ENCODE measurements at places on chromosomes 11 and 22.

DNA sequence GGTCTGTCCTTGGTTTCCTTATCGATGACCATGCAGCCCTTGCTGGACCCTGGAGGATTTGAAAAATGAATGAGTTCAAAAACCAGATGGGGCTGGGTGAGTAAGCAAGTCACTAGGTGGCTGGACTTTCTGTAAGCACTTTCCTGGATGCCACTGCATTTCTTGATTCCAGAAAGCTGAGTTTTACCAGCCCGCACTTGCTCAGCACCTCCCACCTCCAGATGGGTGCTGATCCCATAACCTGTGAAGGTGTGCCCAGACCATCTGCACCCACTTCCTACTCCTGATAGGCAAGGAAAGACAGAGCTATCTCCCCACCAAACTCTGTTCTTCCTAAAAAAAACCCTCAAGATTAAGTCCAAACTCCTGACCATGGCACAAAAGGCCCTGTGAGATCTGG lies 21.1 kb downstream of the ASCC2 start:
- H3K36me3 ChIP-seq: peaks cover 53% of the 10 kb centered on the region
- H3K27ac ChIP-seq: no peak overlapping the region
- no peak overlapping the region for H3K4me3 ChIP-seq
- H3K4me1 ChIP-seq: no peaks in the 10 kb centered on the region

GRCh38 chr11:72576661-72577060 lies 97.6 kb downstream of the PDE2A start:
- H3K4me3 ChIP-seq: no peak overlapping the region
- H3K4me1 ChIP-seq: no peaks in the 10 kb centered on the region
- no peak for DNase-seq
- H3K36me3 ChIP-seq: no peaks in the 10 kb centered on the region
- no peaks in the 10 kb centered on the region for H3K27me3 ChIP-seq

DNA sequence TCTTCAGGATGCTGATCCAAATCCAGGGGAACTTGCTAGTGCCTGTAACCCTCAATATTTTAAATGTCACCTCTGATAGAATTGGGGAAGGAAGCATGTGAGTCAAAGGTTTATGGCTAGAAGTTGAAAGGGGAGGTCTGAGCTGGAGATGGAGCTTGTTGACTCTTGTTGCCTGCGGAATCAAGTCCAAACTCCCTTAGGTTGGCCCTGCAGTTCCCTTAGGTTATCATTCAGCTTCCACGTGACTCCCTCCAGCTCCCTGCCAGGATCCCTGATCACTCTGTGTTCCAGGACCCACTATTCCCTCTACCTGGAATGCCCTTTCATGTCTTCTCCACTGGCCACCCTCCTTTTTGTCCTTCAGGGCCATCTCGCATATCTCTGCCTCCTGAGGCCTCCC lies 26.2 kb upstream of the LIPT2 start:
- DNase-seq: no peak
- no peaks in the 10 kb centered on the region for H3K4me1 ChIP-seq
- H3K27ac ChIP-seq: no peak overlapping the region
- no peaks in the 10 kb centered on the region for H3K27me3 ChIP-seq
- no peaks in the 10 kb centered on the region for H3K36me3 ChIP-seq

DNA sequence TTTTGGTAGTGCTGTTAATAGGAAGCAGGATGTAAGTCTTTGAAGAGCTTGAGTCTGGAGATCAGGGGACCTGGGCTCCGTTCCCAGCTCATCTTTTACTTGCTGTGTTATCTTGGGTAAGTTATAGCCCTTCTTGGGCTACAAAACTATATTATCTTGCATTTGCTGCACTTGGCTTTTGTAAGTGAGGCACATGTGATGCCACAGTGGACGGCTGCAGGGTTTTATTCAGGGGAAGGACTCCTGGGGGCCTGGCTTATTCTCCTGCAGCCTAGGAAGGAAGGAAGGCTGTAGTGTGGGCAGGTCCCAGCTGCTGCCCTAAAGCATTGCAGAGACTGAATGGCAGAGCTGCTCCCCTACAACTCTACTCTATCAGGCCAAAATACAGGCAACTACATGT lies 6.4 kb downstream of the CD82 start:
- no peak overlapping the region for H3K4me3 ChIP-seq
- H3K36me3 ChIP-seq: peaks cover 25% of the 10 kb centered on the region
- no peaks in the 10 kb centered on the region for H3K27me3 ChIP-seq
- no peak for DNase-seq

- H3K27me3 ChIP-seq: peaks cover 5% of the 10 kb centered on the region
- no peaks in the 10 kb centered on the region for H3K4me1 ChIP-seq
- no peak overlapping the region for H3K27ac ChIP-seq
- DNase-seq: no peak
- no peaks in the 10 kb centered on the region for H3K36me3 ChIP-seq
- H3K4me3 ChIP-seq: no peak overlapping the region
Measured at GRCh38 chr11:134719397-134719796, 307.4 kb upstream of the B3GAT1 start.

- no peak overlapping the region for H3K4me3 ChIP-seq
- H3K4me1 ChIP-seq: no peaks in the 10 kb centered on the region
- no peaks in the 10 kb centered on the region for H3K36me3 ChIP-seq
- H3K27me3 ChIP-seq: no peaks in the 10 kb centered on the region
- no peak for DNase-seq
Measured at GRCh38 chr22:47624252-47625012, 862.0 kb downstream of the TBC1D22A start.

- no peak overlapping the region for H3K4me3 ChIP-seq
- no peak overlapping the region for H3K27ac ChIP-seq
- H3K4me1 ChIP-seq: peaks cover 27% of the 10 kb centered on the region
- peaks cover 18% of the 10 kb centered on the region for H3K27me3 ChIP-seq
- H3K36me3 ChIP-seq: no peaks in the 10 kb centered on the region
Measured at GRCh38 chr11:46913484-46913883, 4.9 kb downstream of the LRP4 start.

GRCh38 chr11:93089474-93090102 lies 108.2 kb downstream of the SLC36A4 start:
- H3K27me3 ChIP-seq: peaks cover 2% of the 10 kb centered on the region
- DNase-seq: peak; percentile 3
- H3K4me3 ChIP-seq: no peak overlapping the region
- H3K27ac ChIP-seq: no peak overlapping the region
- H3K36me3 ChIP-seq: no peaks in the 10 kb centered on the region
- H3K4me1 ChIP-seq: no peaks in the 10 kb centered on the region

GRCh38 chr22:50665212-50665611 lies 7.4 kb upstream of the SHANK3 start:
- H3K27ac ChIP-seq: no peak overlapping the region
- H3K27me3 ChIP-seq: no peaks in the 10 kb centered on the region
- H3K36me3 ChIP-seq: no peaks in the 10 kb centered on the region
- H3K4me3 ChIP-seq: no peak overlapping the region
- no peak for DNase-seq

DNA sequence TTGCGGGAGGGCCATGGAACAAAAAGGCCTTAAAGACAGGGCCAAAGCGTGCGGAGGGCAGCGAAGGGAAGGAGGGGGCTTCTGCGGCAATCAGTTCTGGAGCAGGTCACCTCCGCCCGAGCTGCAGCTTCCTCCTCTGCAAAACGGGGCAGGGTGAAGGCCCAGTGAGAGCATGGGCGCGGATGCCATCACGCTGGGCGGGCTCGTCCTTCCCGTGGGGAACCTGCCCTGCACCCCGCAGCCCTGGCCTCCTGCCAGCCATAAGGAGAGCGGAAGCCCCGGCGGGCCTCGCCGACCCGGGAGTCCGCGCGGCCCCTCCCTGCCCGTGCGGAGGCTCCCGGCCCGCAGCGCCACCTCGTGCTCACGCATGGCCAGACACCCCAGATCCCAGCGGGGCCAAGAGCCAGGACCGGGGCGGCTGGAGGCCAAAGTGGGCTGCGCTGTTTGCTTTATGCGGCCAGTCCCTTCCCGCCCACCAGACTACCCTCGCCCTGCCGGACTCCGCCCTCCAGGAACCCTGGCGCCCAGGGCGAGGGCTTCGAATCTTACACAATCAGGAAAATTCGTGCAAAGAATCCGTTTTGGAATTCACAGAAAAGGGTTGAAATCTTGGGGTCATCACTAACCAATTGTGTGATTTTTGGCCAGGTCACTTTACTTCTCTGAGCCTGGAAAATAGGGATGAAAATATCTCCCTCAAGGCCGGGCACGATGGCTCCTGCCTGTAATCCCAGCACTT lies 16.1 kb downstream of the TSKU start:
- peak; percentile 87 for DNase-seq
- no peaks in the 10 kb centered on the region for H3K36me3 ChIP-seq
- no peak overlapping the region for H3K4me3 ChIP-seq
- no peaks in the 10 kb centered on the region for H3K27me3 ChIP-seq

DNA sequence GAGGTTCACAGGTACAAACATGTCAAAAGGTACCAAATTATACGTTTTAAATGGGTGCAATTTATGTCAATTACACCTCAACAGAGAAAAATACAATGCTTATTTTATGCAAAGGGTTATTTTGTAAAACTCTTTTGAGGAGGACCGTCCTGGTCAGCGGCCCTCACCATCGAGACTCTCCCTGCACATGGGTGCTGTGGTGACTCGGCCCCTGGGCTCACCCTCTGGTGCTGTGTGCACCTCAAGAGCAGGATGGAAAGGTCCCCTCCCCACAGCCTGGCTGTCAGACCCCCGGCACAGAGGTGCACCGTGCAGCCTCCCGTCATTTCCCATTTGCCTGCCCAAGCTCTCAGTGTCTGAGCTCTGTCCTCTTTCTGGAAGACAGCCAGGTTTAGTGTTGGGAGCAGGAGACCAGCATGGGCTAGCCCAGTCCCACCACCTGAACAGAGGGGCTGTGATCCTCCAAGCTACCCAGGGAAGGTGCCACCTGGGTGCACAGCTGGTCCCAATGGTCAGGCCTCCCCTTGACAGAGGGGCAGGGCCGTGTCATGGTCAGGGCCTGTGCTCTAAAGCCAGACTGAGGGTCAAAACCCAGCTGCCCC lies 41.8 kb upstream of the PRODH start:
- H3K4me1 ChIP-seq: no peaks in the 10 kb centered on the region
- H3K4me3 ChIP-seq: no peak overlapping the region
- H3K36me3 ChIP-seq: no peaks in the 10 kb centered on the region
- no peak for DNase-seq
- no peak overlapping the region for H3K27ac ChIP-seq

GRCh38 chr11:1770061-1770460 lies 6.3 kb upstream of the CTSD start:
- no peak overlapping the region for H3K4me3 ChIP-seq
- DNase-seq: no peak
- H3K27ac ChIP-seq: no peak overlapping the region
- peaks cover 23% of the 10 kb centered on the region for H3K4me1 ChIP-seq

GRCh38 chr11:123392431-123392830 lies 37.6 kb upstream of the GRAMD1B start:
- no peak for DNase-seq
- no peaks in the 10 kb centered on the region for H3K36me3 ChIP-seq
- no peak overlapping the region for H3K4me3 ChIP-seq
- H3K27me3 ChIP-seq: peaks cover 3% of the 10 kb centered on the region
- H3K27ac ChIP-seq: no peak overlapping the region

DNA sequence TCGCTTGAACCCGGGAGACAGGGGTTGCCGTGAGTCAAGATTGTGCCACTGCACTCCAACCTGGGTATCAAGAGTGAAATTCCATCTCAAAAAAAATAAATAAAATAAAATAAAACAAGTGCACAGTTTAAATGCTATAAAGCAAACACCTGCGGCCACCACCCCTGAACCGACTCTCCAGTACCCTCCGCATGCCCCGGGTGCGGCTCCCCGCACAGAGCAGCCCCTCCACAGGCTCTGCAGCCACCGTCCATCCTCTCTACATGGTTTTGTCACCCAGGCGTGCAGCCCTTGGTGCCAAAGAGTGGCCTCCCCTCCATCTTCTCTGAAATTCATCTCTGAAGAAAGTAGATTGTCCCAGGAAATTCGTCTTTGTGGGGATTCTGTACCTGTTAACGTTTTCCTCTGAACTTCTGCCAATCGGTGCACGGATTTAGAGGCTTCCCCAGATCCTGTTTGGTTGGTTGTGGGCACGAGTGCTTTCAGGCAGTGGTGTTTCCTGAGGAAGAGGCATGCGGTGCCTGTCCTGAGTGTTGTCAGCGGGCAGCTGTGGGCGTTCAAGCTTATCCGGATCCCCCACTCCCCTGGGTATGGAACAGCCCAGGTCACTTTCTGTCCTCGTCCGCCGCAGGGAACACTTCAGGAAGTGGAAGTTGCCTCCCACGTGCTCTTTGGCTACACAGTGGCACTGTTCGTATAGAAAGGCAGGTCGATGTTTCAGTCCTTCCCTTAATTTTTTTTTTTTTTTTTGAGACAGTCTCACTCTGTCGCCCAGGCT lies 4.1 kb downstream of the MIOX start:
- H3K4me3 ChIP-seq: no peak overlapping the region
- H3K27me3 ChIP-seq: no peaks in the 10 kb centered on the region
- no peak overlapping the region for H3K27ac ChIP-seq
- DNase-seq: peak; percentile 69
- H3K4me1 ChIP-seq: peaks cover 12% of the 10 kb centered on the region
- no peaks in the 10 kb centered on the region for H3K36me3 ChIP-seq

DNA sequence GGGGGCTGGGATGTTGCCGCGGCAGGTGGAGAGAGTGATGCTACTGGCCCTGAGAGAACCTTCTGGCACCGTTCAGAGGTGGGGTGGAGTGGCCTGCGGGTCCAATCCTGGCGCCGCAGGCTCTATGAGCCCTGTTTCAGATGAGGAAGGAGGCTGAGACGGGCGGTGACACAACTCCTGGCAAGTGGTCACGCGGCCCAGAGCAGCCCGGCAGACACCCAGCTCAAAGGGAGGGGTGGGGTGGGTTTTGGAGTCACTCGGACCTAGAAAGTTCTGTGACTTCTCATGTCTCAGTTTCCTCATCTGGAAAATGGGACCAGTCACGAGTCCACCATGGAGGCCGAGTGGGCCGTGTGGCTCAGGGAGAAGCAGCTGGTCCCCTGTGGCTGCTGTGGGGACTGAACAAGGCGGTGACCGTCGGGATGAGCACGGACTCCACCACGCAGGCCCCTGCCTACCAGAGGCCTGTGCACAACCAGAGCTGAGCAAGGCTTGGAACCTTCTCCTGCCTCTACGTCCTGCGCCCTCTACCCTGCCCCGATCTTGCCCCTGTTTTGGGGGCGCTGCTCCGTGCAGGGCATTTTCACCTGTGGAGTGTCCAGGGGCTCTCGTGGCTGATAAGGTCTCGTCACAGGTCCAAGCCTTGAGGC lies 3.7 kb downstream of the TSPO start:
- no peak overlapping the region for H3K4me3 ChIP-seq
- peaks cover 50% of the 10 kb centered on the region for H3K4me1 ChIP-seq
- no peak overlapping the region for H3K27ac ChIP-seq

GRCh38 chr11:1559111-1559951 lies 12.7 kb downstream of the DUSP8 start:
- no peaks in the 10 kb centered on the region for H3K4me1 ChIP-seq
- peaks cover 92% of the 10 kb centered on the region for H3K27me3 ChIP-seq
- no peak overlapping the region for H3K4me3 ChIP-seq

DNA sequence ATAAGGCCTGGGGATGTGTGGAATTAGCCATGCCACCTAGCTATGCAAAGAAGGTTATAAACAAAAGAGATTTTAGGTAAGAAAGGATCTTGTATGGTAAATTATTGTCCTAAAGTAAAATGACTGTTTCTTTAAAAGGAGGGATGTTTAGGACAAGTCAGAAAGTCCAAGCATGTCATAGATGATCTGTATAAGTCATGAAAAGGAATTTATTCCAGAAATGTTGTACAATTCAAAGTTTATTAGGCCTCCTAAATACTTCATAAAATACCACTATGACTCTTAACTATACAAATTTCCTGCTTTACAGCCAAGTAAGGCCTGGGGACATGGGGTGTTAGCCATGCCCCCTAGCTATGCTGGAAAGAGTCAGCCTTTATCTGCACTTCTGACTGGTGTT lies 22.7 kb downstream of the OR5A2 start:
- no peaks in the 10 kb centered on the region for H3K4me1 ChIP-seq
- no peak overlapping the region for H3K27ac ChIP-seq
- H3K36me3 ChIP-seq: no peaks in the 10 kb centered on the region
- H3K4me3 ChIP-seq: no peak overlapping the region

All from common myeloid progenitor, CD34-positive (primary cell).